ENCODE measurements at places on chromosomes 4 and X.

GRCh38 chr4:175813204-175813603 lies 1.1 kb upstream of the GPM6A start:
- DNase-seq, result no peak

GRCh38 chrX:17590892-17591740 lies 146.2 kb upstream of the SCML1 start:
- peak; percentile 68 for DNase-seq

- DNase-seq, result peak; percentile 46
These were observed 16.0 kb upstream of the MID1 start for GRCh38 chrX:10636337-10636736.

GRCh38 chr4:186871856-186872255 lies 148.2 kb upstream of the FAT1 start:
- DNase-seq, result no peak

GRCh38 chr4:176805155-176805554 lies 12.4 kb upstream of the VEGFC start:
- no peak for DNase-seq

DNA sequence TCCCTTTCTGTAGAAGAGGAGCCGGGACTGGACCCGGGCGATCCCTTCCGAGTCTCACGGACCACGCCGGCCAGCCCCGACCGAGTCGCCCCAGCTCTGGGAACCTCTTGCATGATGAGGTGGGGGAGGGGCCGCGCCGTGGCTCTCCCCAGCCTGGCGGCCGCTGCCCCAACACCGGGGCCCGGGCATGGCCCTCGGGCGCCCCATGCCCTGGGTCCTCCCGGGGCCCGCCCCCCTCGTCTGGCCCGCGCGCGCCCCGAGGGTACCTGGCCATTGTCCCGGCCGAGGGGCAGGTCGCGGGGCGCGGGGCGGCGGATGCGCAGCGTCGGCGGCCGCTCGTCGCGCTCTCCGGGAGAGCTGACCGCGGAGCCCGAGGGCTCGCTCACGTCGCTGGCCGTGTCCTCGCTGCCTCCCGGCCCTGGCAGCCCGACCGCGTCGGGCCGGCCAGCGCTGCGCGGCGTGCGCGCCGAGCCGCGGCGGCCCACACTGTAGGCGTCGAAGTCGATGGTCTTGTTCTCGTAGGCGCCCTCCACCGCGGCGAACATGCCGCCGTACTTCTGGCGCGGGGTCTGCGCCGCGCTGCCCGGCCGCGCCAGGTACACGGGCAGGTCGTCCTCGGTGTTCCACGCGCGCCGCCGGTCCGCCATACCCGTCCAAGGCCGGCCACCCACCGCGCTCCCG lies 423 bp downstream of the CRMP1 start:
- DNase-seq, result no peak

GRCh38 chrX:153724252-153725038 lies at the start of the genes ABCD1 and BCAP31:
TSS of gene ABCD1 (plus strand) at chrX:153724856. CDS start at chrX:153725267, 411 bp downstream.
TSS of gene BCAP31 (minus strand) at chrX:153724387. CDS start at chrX:153723244, 1,143 bp downstream.
- peak; percentile 95 for DNase-seq

GRCh38 chr4:109921384-109921808 lies 8.7 kb downstream of the EGF start:
- DNase-seq, result peak; percentile 47

GRCh38 chr4:141335166-141335565 lies 114.5 kb downstream of the ZNF330 start:
- no peak for DNase-seq

DNA sequence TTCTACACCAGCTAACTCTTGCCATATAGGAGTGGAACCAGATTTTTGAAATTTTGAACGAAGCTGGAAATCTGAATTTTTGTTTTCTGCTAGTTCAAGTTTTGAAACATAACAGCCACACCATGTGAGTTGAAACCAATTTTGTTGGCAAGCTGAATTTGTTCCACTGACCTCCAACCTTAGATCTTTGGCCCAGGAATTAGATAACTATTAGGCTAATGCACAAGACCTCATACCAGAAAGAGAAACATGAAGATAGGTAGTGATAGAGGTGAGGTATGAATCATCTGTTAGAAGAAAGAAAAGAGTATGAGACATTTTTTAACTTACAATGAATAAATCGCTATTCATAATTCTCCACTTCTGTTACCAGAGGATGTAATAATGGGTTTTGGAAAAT lies 76.8 kb upstream of the ACSL1 start:
- no peak for DNase-seq

GRCh38 chr4:141081921-141082395 lies 51.3 kb downstream of the RNF150 start:
- DNase-seq, result no peak

DNA sequence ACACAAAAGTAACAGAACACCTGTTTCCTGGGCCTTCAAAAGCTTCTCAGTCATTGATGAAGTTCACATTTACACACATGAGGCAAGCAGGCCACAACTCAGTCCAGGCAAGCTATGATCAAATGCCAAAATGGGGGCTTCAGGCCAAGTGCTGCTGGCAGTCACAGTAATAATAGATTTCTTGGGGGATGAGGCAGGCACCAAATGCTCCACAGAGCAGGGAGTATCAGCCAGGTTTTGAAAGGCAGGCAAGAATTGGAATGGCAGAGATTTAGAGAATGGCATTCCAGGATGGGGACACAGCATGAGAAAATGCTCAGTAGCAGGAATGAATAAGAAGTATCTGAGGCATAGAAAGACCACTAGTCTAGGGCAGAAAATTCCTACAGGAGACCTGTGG lies 52.8 kb downstream of the GRIA3 start:
- no peak for DNase-seq

GRCh38 chr4:8427262-8427661 lies 13.3 kb downstream of the ACOX3 start:
- DNase-seq, result no peak

DNA sequence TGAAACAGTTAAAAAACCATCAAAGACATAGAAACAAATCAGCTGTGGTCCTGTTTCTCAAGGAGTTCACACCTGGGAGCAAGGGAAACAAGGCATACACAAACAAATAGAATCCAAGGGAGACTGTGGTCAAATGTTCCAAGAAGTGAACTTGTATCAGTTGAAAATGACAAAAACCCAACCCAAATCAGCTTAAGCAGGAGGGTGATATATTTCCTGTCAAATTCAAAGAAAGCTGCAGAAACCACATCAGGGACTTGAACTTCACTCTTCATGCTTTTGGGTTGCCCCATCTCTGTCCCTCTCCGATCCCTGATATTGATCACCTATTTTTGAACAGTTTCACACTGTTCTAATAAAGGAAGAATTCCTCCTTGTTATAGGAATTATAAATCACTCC lies 148.6 kb upstream of the FMR1 start:
- no peak for DNase-seq

DNA sequence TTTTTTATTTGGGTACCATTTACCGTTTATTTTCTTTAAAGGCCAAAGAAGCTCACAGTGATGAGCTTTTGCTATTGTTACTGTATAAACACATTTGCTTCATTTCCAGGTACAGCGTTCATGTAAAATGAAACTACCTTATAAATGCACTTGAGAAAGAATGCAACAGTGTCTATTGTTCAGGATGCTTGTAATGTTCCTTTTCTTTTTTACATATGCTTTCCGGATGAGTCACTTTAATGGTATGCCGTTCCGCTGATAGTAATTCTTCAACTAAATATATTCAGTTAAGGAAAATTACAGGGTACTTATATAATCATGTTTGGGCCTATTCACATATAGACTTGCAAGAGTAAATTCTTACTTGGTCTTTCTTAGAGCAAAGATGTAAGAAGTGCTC lies 354.9 kb downstream of the RPA4 start:
- DNase-seq, result no peak

DNA sequence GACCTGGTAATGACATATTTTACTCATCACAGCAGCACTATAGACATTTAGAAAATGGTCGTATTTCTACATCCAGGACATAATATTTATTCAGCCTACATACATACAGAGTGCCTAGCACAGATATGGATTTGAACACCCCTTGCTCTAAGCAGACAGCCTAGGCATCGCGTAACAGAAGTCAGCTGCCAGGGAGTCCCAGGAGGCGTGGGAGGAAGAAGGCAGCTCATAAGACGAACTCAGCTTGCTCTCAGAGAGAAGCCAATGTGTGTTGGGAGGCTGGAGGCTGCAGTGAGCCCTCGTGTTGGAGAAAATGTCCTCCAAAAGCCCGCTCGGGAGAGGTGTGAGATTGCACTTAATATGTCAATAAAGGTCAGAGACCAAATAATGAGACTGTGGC lies 131.6 kb downstream of the BCOR start:
- DNase-seq, result no peak

GRCh38 chr4:186700746-186701145 lies 22.9 kb downstream of the FAT1 start:
- DNase-seq, result no peak

DNA sequence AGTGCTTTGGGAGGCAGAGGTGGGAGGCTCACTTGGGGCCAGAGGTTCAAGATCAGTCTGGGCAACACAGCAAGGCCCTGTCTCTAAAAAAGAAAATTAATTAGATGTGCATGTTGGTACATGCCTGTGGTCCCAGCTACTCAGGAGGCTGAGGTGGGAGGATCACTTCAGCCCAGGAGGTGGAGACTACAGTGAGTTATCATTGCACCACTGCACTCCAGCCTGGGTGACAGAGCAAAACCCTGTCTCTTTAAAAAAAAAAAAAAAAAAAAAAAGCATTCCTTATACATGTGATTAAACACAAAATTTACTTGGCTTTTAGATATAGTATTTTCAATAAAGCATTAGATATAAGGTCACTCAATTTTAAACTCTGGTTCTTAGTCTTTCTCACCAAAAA lies 34.9 kb downstream of the SMARCA1 start:
- no peak for DNase-seq

DNA sequence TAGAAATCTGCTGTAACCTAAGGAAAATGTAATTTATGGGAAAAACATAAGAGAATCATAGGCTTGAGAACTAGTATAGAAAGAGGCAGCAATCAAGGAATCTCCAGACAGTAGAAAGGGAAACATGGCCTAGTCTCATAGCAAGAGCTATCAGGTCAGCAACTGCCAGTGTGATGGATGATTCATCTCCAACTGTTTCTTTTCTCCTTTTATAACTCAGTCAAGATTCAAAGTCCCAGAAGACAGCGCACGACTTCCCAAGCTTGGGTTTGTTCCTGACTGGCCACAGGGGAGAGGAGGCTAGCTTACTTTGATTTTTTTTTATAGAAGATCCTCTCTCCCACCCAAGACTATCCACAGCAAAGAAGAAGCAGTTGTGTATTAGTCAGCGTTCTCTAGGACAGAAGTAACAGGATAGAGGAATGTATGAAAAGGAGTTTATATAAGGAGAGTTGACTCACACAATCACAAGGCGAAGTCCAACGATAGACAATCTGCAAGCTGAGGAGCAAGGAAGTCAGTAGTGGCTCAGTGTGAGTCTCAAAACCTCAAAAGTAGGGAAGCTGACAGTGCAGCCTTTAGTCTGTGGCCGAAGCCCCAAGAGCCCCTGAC lies 181.5 kb downstream of the GC start:
- DNase-seq, result peak; percentile 45

GRCh38 chrX:134171661-134172587 lies 65.1 kb upstream of the CCDC160 start:
- DNase-seq, result peak; percentile 40

GRCh38 chr4:66160606-66161005 lies 490.3 kb upstream of the EPHA5 start:
- no peak for DNase-seq

- DNase-seq, result no peak
These were observed 470.0 kb upstream of the INTU start for GRCh38 chr4:127162741-127163140.

DNA sequence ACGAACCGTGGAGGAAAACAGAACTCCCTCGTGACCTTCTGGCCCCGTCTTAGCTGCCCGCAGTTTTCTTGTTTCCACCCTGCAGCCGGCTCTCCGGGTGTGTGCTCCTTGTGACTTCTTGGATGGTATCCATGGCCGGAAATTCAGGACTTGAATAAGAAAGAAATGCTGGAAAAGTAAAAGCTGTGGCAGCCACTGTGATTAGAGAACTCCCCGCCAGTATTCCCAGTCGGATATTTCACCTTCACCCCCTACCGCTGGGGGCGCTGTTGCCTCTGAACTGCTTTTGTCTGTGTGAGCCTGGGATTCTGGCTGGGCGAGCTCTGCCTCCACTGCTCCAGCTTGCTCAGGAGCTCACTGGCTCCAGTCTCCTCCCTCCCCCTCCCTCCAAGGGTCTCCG lies 41.5 kb upstream of the CYP4V2 start:
- peak; percentile 52 for DNase-seq

DNA sequence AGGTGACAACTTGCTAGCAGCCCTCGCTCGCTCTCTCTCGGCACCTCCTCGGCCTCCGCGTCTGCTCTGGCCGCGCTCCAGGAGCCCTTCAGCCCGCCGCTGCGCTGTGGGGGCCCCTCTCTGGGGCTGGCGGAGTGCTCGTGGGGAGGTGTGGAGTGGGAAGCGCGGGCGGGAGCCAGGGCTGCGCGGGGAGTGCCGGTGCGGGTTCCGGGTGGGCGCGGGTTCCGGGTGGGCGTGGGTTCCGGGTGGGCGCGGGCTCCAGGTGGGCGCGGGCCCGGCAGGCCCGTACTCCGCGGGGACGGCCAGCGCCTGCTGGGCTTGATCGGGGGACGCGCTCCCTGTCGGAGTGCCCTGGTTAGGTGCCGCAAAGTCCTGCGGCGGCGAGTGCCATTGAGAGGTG lies 384.3 kb downstream of the GPM6A start:
- no peak for DNase-seq

DNA sequence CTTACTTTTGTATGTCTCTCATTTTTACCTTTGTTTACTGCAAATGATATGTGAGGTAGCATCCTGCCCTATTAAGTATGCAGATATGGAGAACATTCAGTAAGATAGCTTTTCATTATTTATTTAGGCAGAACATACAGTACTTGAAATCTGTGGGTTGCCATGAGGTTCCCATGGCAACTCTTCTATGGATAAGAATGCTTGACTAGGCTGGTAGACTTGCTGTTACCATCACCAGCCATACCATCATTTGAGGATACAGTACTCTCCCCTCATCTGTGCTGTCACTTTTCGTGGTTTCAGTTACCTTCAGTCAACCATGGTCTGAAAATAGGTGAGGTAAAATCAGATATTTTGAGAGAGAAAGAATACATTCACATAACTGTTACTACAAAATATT lies 56.7 kb downstream of the NAF1 start:
- no peak for DNase-seq

DNA sequence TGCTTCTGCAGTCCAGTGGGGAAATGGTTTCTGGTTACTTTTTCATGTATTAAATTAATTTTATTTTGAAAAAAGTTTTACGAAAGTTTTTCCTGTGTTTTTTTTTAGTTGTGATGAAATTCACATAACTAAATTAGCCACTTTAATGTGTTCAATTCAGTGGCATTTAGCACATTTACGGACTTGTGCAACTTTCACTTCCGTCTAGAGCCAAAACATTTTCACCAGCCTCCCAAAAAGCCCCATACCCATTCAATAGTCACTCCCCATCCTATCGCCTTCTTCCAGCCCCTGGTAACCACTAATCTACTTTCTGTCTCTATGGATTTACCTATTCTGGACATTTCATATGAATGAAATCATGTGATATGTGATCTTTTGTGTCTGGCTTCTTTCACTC lies 22.8 kb upstream of the TBL1X start:
- no peak for DNase-seq

- no peak for DNase-seq
These were observed 6.0 kb downstream of the PTPN13 start for GRCh38 chr4:86600007-86600653.

Data from hepatocyte (in vitro differentiated cells).